Stimulated activated CD4-positive, alpha-beta T cell treated with anti-CD3 and anti-CD28 coated beads, Interleukin-1b, Interleukin-23, amount 100 ng/mL, for 1 hour (primary cell): ENCODE measurements at places on chromosomes 5 and 9.

DNA sequence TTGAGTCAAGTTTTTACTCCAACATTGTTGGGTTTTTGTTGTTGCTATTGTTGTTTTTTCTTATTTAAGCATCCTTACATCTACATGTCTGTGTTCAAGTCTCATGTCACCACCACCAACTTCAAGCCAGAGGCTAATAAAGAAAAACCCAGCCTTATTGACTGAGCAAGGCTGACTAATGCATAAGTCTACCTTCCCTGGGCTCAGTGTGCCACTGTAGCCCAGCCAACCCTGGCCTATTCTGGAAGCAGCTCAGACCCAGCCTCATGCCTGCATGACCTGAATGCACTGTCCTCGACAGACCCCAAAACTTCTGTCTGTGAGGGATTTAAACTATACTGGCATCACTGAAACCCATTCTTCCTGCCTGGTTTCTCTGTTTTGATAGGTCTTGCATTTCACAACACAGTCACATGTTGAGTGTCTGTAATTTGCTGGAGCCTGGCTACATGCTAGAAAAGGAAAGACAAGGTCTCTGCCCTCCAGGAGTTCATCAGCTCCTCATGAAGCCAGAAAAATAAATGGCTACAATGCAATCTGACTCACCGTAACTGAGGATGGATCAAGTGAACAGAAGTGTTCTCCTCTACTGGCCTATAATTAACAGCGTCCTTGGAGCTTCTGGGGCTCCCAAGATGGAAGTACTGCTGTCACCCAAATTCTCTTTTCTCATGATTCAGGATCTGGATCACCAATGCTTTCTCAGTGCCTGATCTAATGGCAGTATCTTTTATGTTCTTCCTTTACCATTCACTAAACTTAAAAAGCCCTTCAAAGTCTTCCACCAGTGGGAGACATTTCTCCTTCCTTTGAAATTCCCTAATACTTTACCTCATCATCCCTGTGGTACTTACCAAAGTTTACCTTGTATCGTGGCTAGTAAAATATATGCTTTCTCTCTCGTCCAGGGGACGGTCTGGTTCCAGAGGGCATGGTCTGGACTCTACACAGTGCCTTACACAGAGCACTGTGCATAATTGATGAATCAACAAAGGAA lies 103.9 kb upstream of the IFNE start:
- no peak for DNase-seq

DNA sequence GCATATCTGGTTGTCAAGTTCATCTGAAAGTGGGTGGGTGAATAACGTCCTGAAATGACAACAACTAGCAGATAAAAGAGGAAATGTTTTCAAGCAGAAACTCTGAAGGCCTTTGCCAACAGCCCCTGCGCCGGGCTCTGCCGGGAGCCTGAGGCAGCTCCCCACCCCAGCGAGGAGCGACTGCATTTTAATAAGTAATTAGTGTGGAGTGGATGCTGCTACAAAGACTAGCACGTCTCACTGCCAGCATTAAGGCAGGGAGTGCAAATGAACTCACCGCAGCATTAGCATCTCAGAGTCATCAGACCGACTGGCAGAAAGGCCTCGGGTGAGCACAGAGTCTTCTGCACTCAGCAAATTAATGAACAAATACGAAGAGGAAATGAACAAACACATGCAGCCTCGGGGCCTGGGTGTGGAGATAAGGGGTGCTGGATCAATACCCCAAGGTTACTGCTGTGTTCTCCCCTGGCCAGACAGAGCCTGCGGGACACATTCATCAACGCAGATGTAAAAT lies 63.8 kb downstream of the VAV2 start:
- DNase-seq, result no peak

DNA sequence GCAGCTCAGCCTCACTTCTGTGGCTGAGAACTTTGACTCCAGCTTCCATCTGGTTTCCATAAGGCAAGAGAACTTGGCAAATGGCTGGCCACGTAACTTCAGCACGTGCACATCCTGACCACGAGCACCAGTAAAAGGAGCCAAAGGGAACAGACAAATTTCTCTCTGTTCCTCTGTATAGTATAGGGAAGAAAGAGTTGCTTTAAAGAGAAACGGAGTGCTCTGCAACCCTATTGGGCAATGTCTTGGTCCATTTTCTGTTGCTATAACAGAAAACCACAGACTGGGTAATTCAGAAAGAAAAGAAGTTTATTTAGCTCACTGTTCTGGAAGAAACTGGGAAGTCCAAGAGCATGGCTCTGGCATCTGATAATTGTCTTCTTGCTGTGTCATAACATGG lies 558.7 kb downstream of the ACTL7B start:
- no peak for DNase-seq

- DNase-seq, result no peak
Observed at GRCh38 chr5:37710965-37711364, 128.9 kb downstream of the GDNF start.

GRCh38 chr9:88660611-88661010 lies 125.6 kb downstream of the NXNL2 start:
- DNase-seq, result no peak

DNA sequence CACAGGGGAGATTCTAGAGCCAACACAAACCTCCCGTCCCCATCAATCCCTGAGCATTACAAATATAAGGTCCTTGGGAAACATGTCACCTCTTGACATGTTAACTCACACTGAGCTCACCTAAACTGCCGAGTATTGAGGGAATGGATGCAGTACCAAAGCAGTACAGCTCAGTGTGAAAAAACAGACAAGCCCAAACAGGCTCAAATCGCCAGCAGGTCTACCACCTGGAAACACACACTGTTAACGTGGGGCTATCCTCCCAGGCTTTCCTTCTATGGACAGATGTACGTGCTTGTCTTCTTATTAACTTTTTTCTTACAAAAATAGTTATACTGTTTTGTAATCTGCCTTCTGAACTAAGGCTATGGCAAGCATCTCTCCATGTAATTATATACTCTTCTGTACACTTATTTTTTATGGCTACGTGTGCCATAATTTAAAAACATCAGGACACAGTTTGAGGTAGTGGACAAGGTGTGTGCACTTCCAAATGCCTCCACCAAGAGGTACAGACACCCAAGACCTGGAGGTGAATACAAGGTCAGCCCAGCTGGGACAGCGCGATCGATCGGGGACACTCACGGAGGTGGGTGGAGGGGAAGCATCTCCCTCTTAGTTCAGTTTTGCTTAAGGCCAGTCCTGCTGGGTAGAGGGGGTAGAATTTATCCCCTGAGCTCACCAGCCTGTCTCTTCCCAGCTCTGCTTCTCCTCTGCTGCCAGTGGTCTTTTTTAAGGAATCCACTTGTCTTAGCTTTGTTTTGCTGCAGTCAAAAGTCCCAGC lies 76.5 kb downstream of the DAP start:
- no peak for DNase-seq
